Stimulated activated CD4-positive, alpha-beta T cell treated with anti-CD3 and anti-CD28 coated beads, Interleukin-15, amount 100 ng/mL, for 48 hours (primary cell): ENCODE measurements at places on chromosomes 12 and 14.

DNA sequence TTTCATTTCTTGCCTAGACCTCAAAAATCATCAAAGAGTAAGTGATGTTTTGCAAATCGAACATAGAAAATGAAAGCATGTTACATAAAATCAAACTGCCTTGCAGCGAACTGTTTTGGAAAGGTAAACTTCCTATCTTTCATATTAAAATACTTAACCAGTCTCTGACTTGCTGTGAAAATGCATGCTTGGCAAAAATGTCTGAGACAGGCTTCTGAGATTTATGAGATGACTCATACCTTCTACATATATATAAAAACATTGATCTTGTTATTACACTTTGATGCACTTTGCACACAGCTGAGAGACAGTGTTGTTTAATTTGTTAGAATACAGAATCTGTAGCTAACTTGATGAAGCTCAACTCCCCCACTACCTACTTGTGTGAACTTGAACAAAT lies 179.1 kb downstream of the KITLG start:
- DNase-seq, result no peak

- no peak for DNase-seq
These were observed 163.1 kb downstream of the CALM1 start for GRCh38 chr14:90559811-90560492.

- no peak for DNase-seq
These were observed 43.3 kb upstream of the ISM2 start for GRCh38 chr14:77541905-77542304.

DNA sequence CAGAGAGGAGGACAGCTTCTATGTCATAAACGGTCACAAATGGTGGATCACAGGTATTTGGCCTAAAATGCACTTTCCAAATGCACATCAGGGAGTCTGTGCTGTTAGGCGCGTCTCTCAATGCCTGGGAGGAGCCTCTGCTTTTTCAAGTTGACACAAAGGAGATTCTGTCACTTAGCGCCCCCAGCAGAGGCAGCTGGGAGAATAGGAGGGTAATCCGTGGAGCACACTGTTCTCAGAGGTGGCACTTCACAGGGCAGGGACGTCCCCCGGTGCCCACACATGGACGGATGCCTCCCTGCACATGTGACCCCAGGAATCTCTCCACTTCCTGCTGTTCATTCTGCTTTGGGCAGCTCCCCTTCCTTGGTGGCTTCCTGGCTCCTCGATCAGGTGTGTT lies 19.4 kb upstream of the ALDH2 start:
- no peak for DNase-seq

DNA sequence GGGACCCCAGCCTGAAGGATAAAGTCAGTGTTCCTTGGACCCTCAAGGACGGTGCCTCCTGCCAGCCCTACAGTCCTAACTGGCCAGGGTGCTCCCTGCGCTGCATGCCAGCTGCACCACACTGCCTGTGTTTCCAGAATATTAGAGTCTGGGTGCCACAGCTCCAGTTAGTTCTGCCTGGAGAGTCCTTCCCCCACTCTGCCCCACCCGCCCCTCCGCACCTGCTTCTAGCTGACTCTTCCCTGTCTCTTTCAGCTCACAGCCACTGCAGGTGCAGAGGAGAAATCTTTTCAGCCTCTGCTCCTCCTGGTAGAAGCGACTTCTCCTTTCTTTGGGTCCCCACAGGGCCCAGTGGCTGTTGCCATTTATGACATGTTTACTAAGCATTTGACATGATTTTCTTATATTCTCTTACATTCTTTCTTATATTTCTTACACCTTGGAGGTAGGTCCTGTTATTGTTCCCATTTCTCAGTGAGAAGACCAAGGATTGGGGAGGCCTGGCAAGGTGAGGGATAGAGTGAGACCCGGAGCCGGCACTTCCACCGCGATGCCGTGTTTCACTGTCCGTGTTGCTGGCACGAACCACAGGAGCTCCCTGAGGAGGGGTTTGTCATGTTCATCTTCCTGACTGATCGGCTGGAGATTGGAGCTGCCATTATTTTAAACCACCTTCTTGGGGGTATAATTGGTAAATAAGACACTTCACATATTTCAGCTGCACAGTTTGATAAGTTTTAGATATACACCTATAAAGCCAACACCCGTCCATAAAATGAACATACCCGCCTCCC lies 29.4 kb downstream of the SYNE3 start:
- no peak for DNase-seq

DNA sequence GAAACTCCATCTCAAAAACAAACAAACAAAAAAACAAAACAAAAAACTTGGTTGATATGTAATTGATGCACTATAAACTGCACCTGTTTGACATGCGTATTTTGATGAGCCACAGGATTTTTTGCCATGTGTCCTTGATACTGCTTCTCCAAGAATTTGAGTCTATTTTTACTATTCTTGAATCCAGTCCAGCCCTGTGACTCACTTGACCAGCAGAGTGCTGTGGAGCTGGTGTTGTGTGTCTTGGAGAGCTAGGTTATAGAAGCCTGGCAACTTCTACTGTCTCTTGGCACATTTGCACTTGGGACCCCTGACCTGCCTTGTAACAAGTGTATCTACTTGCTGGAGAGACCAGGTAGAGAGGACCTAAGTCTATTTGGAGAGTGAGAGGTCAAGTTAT lies 52.0 kb downstream of the KLRG1 start:
- DNase-seq, result no peak

DNA sequence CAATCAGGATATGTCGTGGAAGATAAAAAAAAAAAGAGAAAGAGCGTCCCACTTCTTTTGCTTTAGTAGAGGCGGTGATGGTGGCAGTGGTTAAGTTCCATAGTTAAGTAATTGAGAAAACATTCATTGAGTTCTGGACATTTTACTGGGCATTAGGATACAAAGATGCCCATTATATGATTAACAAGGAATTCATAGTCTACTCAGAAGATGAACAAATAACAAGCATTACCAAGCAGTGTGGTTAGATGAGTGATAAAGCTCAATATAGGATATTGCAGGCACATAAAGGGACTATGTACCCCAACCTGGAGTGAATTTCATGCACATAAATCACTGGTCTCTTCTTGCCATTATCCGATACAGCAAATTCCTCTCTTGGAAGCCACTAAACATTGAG lies 53.7 kb downstream of the ALG10B start:
- no peak for DNase-seq

GRCh38 chr14:43765474-43765873 lies 741.6 kb downstream of the FSCB start:
- DNase-seq, result no peak

DNA sequence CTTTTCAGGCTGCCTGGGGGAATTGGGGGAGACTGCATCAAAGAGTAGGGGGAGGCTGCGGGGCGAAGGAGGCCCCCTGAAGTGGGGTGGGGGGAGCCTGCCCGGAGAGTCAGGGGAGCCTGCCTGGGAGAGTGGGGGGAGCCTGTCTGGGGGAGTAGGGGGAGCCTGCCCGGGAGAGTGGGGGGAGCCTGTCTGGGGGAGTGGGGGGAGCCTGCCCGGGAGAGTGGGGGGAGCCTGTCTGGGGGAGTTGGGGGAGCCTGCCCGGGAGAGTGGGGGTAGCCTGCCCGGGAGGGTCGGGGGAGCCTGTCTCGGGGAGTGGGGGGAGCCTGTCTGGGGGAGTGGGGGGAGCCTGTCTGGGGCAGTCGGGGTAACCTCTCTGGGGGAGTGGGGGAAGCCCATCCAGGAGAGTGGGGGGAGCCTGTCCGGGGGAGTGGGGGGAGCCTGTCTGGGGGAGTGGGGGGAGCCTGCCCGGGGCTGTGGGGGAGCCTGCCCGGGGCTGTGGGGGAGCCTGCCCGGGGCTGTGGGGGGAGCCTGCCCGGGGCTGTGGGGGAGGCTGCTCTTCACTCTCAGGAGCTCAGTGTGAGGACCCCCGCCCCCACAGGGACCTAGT lies 6.5 kb upstream of the DEGS2 start:
- DNase-seq, result no peak

- DNase-seq, result no peak
These were observed 207.5 kb downstream of the ETV6 start for GRCh38 chr12:11856971-11857370.

GRCh38 chr14:74271365-74271764 lies 31.4 kb downstream of the ABCD4 start:
- no peak for DNase-seq

DNA sequence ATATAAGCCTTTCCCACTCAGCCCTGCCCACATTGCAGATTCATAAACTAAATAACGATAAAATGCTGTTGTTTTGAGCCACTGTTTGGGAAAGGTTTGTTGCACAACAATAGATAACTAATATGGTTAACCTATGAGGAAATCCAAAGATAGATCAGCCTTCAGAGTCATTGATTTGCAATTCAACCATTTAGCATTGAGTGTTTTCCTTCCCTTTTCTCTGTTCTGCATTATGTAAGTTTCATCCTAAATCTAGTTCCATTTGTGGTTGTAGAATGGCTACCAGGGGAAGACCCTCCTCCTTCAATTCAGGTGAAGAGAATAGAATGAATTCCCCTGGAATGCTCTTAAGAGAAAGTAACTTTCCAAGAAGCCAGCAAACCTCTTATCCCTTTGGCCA lies 19.6 kb downstream of the TC2N start:
- no peak for DNase-seq

DNA sequence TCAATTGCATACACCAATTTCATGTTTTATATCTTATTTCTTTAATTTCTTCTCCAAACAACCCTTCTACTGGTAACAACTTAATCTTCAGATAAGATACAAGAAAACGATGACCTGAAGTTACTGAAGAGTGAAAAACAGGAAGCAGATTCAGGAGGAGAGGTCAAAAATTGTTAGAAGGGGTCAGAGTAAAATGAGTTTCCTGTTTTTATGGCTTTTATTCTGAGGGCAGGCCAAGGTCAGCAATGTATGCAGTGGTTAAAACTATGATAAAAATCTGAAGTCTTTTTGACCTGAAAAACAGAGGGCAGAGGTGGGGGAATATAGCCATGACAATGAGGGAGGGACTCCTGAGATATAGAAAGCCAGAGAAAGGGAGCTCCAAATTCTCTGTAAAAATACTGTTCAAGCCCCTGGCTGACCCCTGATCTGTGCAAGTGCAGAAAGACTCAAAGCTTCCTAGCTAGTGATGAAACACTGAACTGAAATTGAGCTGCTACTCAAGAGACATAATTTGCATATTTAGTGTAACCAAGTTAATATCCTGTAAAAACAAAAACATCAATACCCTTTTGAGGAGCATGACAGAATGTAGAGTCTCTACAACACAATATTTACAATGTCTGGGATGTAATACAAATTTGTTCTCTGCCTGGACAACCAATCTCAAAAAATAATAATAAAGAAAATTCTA lies 514.3 kb upstream of the SEL1L start:
- DNase-seq, result no peak

GRCh38 chr12:114744285-114744684 lies 60.3 kb upstream of the TBX3 start:
- no peak for DNase-seq

GRCh38 chr12:16350682-16351081 lies 3.2 kb downstream of the MGST1 start:
- DNase-seq, result no peak

DNA sequence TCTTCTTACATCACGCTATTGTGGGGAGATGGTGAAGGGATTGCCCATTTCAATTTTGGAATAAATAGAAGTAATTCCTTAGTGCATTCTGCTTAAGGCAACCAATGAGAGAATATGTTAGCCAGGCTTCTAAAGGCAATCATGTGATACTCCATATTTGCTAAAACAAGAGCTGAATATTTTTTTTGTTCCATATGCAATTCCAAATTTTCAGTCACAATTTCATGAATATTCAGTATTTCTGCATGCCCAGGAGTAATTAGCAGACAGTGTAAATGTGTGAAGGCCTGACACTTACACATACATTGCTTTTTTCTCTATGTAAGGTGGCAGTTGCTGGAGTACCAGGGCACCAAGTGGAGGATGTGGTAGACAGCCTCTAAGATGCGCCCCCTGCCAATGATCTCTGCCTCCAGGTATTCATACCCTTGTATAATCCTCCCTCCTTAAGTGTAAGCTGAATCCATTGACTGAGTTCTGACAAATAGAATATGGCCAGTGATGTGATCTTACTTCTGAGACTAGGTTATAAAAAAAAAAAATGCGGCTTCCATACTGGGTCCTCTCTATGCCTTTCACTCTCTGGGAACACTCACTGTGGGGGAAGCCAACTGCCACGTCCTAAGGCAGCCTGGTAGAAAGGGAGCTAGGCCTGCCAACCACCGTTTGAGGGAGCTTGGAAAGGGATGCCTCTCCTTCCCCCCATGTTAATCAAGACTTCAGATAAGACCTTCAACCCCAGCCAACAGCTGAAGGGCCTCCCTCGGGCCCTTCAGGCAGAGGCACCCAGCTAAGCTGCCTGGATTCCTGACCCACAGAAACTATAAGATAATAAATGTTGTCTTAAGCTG lies 62.7 kb upstream of the PTGR2 start:
- no peak for DNase-seq

GRCh38 chr12:13350381-13350780 lies 153.9 kb downstream of the EMP1 start:
- DNase-seq, result no peak
